ENCODE measurements at places on chromosomes 12 and 14. TPM values are rescaled to one million over a fixed set of nuclear protein-coding genes. Genes with fewer than 3 reads are reported as not detected.

Gene TMEM253
- 0.90 TPM for total RNA-seq

DNA sequence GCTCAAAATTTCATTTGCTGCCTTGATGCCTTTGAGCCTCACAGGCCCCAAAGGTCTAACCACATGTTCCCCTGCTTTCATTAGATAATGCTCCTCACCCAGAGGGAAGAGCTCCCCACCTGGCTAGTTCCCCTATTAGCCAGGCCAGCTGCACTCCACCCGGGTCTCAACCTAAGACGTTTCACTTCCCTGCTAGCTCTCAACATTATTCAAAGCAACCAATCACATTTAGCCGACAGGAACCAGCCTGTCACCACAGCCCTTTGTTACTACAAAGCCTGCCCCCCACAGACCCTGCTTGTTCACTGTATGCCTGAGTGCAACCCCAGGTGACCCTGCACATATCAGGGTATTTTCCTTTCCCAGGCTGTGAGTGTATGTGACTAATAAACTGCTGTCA, 78.6 kb downstream of the SLC15A5 start:
- no peak for DNase-seq

DNA sequence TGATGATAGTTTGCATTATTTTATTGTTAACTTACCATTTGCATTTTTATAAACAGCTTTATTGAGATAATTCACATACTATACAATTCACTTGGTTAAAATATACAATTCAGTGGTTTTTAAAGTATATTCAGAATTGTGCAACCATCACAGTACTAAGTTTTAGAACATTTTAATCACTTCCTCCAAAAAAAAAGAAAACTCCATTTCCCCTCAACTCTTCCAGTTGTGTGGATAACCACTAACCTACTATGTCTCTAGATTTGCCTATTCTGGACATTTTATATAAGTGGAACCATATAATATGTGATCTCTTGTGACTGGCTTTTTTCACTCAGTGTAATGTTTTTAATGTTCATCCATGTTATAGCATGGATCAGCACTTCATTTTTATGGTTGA, 41.3 kb downstream of the WNK1 start:
- no peak for DNase-seq

DNA sequence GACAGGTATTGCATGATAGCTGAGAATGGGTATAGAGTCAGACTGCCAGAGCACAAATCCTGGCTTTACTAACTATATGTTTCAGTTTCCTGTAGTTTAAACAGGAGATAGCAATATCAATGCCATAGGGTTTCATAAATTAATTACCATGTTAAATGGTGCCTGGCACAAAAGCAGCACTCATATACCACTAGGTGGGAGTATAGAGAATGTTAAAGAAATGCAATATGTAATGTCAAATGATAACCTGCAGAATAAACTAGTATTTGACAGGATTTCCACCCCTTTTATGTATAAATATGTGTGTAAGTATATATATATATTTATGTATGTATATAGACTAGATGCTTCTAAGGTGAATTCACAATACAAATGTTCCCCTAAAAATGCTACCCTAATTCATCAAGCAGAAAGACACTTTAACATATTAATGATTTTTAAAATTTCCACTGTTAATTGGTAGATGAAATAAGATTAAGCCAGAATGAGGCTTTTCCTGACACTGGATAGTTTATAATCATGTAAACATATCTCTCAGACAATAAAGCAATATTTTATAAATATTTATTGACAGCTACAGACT, 8.6 kb downstream of the WDR89 start:
- no peak for DNase-seq

DNA sequence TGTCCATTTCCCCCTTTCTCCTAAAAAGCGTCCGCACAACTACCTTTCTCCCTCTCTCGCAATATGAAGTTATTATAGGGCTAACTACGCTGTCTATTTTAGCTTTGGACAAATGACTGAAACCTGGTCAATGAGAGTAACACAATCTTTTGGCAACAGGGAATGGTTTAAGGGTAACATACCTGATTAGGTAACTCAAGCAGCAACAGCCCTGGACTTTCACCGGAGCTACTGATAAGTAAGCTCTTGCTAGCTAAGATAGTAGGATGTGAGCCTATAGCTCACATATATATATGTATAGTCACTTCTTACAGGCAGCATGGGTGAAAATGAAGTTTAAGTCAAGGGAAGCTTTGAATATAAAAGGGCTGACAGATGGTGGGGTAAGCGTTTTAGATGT, 313.0 kb downstream of the CEP128 start:
- DNase-seq = no peak

DNA sequence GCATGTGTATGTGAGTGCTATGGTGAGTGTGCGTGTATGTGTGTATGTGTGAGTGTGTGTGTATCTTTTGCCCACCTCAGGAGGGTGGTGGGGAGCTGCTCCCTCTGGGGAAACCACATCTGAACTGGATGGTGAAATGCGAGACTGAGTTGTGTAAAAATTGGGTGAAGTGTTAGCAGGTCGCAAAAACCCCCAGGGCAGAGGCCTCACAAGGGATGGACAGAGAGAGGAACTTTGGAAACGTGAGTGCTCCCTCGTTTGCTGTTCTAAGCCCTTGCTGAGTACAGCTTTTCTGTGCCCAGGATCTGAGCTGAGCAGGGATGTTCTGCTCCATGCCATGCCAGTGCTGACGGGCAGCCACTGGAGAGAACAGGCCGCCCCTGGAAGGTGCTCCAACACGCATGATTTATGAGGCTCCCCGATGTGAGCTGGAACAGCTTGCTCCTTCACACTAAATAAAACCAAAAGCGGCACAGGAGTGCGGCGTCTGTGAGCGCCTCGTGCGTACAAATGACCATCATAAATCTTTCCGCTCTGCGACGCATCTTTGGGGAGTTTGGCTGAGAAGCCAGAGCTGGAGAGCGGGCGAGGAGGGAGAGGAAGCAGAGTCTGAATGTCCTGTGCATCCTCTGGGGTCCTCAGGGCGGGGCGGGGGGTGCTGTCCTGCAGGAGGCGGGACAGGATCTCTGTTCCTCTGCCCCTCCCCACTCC, 14.1 kb upstream of the GALNT9 start:
- no peak for DNase-seq

GRCh38 chr12:25781232-25781631, 177.2 kb upstream of the RASSF8 start:
- DNase-seq = no peak

GRCh38 chr12:60863421-60863820, 1267.6 kb downstream of the SLC16A7 start:
- DNase-seq = no peak
